ENCODE measurements at places on chromosomes 6 and 20.
A peak's percentile ranks its signal among the peaks of the same experiment; 100 is the strongest.

- no peak for DNase-seq
These were observed 34.7 kb downstream of the KIF25 start for GRCh38 chr6:168032005-168032760.

- no peak for DNase-seq
These were observed 294.6 kb upstream of the ZNF337 start for GRCh38 chr20:25991051-25991755.

GRCh38 chr6:11803591-11803971 lies 25.0 kb upstream of the ADTRP start:
- DNase-seq, result no peak

- DNase-seq, result no peak
These were observed 22.6 kb upstream of the SH3BGRL2 start for GRCh38 chr6:79608334-79609224.

DNA sequence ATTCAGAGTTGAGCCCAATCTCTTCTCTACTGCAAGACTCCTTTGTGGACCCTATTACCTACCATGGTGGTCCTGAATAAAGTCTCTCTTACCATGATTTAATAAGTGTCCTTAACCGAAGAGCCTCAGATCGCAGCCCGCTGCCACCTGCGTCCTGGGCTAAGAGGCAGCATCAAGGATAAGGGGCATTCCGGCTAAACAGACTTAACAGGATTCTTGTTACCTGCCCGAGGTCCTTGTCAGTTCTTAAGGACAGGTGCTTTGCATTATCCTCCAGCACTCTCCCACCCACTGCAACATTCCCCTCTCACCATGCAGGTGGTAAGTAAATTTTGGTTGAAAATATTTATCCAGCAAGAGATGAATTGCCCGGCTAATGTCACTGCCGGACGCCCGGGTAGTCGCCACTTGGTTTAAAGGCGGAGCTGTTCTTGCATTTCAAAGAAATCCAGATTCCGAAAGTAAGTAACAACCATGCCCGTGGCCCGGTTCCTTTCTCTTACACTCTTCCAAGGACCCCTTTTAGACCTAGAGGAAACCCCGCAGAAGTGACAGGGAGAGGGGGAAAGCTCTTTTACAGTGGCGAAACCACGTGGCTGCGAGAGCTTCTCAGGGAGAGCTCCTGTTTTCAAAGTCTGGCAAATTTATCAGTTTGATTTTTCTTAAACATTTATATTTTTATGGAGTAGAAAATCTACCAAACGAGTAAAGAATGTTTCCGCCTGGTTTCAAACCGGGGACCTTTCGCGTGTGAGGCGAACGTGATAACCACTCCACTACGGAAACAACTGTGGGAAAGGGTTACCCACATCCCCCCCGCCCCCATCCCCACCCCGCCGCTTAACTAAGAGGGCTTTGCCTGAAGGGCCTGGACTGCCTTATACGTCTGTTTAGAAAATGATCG lies 41.9 kb upstream of the PRSS16 start:
- peak; percentile 25 for DNase-seq

- no peak for DNase-seq
These were observed 27.3 kb upstream of the SPDEF start for GRCh38 chr6:34583461-34583860.

GRCh38 chr6:2296781-2297180 lies 51.4 kb upstream of the GMDS start:
- DNase-seq, result no peak

- no peak for DNase-seq
These were observed 36.4 kb downstream of the CSNK2A1 start for GRCh38 chr20:507006-507758.

- DNase-seq, result peak; percentile 51
These were observed 818 bp upstream of the MDGA1 start for GRCh38 chr6:37698264-37699137.

- peak; percentile 22 for DNase-seq
These were observed 712 bp downstream of the DEK start for GRCh38 chr6:18263418-18264218.

GRCh38 chr20:11894062-11894461 lies 23.6 kb upstream of the BTBD3 start:
- DNase-seq, result no peak

GRCh38 chr20:58567437-58567836 lies 52.2 kb upstream of the APCDD1L start:
- DNase-seq, result no peak

DNA sequence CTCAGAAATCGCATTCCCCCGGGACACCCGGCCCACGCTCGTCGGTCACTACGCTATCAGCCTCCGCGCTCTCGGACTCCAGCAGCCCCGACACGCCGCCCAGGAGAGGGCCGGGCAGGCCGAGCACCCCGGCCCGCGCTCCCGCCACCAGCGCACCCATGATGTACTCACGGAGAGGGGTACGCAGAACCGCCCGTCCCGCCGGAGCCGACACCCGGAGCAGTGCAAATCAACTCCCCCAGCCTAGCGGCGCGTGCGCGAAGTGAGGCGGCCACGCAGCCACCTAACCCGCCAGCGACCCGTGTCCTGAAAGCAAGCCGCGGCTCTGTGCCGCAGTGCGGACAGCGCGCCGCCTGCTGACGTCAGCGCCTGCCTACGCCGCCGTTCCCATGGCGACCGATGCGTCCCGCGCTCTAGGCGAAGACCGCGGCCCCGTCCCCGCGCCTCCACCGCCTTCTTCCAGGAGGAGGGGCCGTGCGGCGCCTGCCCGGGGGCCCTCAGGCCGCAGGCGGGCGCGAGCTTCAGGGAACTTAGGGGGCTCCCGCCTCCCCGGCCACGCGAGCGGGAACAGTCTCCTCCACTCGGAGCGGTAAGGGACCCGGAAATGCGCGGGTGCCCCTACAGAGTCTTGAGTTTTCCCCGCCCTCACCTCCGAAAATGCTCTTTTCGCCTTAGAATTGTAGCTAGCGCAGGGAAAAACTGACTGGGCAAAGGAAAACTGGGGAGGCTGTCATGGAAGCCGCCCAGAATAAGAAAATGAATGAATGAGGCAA lies at the start of gene AHI1:
Gene AHI1, minus strand, starts transcription at position 329 of the 773 bp plus-strand sequence. CDS start 5,503 bp downstream, outside the sequence.
- peak; percentile 88 for DNase-seq

DNA sequence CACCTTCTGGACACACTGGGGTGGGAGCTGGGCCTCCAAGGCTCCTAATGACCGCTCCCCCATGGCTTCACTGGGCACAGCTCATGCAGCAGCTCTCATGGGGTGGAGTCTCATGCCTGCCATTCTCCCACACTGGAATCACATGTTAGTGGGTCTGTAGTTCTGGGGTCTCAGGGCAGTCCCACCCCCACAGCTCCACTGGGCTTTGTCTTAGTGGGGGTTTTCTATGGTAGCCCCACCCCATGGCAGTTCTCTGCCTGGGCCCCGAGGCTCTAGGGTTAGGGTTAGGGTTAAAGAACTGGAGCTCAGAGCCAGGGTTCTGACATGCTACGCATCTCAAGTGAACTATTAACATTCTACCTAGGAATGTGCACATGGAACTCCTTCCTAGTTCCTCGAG lies 139.0 kb downstream of the PCSK2 start:
- DNase-seq, result no peak

GRCh38 chr6:2471472-2471871 lies 226.1 kb upstream of the GMDS start:
- no peak for DNase-seq

DNA sequence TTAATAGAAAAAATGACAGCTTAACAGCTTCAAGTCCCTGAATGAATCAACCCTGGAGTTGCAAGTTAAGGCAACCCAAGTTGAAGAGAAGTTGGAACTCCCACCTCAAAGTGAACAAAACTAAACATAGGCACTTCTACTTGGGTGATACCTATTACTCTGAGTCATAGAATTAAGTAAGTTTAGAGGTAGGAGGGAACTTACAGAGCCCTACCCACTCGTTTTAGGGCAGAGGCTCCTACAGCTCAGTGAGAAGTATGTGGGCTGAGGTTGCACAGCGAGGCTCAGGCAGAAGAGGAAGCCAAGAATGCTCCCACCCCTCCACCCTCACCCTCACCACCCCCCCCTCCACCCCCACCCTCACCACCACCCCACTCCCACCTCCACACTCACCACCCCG lies 42.2 kb downstream of the NFATC2 start:
- DNase-seq, result no peak

GRCh38 chr20:38426006-38426897 lies 8.9 kb downstream of the SNHG17 start:
- DNase-seq, result peak; percentile 27

DNA sequence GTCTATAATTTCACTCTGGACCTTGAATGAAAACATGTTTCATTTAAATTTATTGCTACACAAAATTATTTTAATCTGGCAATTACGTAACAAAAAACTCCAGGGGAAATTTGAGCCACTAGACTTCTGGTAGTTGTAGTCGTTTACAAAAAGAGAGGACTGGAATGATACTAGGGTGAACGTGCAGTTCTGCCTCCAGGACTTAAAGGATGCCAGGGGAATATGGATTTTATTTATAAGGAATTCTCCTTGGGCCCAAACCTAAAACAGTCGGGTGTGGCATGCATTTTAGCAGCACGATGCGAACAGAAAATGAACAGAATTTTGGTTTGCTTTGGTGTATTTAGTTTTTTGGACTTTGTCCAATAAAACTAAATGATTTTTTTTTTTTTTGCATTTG lies 76.9 kb downstream of the PRL start:
- no peak for DNase-seq

DNA sequence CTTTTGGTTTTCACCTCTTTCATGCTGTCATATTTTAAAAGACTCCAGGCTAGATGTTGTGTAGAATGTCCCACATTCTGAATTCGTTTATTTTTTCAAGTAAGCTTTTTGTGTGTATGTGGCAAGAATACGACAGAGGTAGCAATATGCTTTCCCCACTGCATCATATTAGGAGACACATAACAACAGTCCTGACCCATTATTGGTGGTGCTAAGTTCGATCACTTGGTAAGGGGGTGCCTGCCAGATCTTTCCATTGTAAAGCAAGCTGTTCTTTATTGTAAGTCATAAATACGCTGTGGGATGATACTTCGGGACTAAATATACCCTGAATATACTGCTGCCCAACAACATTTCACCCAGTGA lies 588 bp upstream of the NCOA3 start:
- DNase-seq, result no peak

- DNase-seq, result no peak
These were observed 22.2 kb upstream of the MTRF1L start for GRCh38 chr6:153024709-153025017.

DNA sequence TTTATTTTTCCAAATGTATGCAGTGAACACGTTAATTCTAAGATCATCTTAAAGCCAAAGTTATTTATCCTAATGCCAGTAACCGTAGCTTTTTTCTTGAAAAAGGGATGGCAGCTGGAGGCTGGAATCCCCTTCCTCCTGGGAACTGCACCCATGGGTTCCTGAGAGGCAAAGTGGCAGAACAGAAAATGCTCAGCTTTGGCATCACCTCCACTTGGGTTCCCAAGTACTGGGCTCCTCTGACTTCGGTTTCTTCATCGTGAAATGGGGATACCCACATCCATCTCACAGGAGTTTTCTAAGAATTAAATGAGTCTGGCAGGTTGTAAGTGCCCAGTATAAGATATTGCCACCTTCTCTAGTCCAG lies 6.2 kb upstream of the DDX43 start:
- DNase-seq, result no peak

GRCh38 chr20:37728635-37728983 lies 34.8 kb downstream of the CTNNBL1 start:
- no peak for DNase-seq

DNA sequence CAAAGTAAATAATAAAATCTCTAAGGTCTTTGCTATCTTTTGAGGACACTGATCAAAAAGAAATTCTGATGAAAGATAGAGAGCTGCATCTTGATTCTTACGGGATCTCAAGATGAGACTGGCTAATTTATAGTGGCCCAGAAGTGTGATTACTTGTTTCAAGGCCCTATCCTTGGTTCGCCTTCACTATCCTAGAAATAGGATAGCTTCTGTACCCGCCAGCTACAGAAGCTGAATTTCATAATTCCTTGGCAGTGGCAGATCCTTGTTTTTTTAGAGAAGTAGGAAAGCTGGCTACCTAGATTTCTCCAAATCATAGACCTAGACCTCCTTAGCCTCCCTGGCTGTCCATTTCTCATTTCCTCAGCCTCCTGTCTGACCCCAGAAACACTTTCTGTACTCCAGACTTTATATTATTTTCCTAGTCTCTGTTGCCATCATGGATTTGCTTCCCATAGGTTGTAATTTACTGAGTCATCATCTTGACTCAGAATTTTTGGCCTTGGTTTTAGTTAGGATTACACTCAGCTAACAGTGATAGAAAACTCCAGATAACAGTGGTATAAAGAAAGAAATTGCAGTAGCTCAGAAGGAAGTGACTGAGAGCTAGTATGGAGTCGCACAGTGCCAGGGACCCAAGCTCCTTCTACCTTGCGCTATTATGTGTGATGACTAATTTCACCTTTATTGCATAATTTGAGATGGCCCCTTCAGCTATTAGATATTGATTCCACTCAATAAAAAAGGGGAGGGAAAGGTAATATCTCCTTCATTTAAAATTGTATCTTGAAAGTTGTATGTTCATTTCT lies 27.7 kb downstream of the PHF3 start:
- DNase-seq, result no peak

DNA sequence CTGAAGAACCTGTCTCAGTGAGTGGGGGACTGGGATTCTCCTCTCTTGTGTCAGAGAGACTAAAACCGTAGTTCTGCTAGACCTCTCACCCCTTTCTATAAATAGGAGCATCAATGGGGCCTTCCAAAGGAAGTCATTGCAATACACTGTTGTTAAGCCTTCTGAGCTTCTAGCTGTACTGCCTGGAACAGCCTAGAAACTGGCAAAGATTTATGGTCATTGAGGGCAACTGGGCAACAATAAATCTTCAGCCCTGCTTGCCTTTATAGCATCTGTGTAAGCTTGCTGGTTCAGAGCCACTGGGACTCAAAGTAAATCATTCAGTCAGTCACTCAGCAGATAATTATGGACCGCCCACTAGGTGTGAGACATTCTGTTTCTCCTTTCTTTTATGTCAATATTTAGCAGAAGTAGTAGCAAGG lies 53.2 kb downstream of the PPP1R14C start:
- DNase-seq, result no peak

All from stimulated activated CD8-positive, alpha-beta memory T cell treated with anti-CD3 and anti-CD28 coated beads, Interleukin-2, amount 100 ng/mL, for 48 hours (primary cell).